ENCODE measurements at places on chromosomes 1 and 21.

- DNase-seq, result no peak
Measured at GRCh38 chr21:27648560-27648959, 681.7 kb upstream of the ADAMTS5 start.

DNA sequence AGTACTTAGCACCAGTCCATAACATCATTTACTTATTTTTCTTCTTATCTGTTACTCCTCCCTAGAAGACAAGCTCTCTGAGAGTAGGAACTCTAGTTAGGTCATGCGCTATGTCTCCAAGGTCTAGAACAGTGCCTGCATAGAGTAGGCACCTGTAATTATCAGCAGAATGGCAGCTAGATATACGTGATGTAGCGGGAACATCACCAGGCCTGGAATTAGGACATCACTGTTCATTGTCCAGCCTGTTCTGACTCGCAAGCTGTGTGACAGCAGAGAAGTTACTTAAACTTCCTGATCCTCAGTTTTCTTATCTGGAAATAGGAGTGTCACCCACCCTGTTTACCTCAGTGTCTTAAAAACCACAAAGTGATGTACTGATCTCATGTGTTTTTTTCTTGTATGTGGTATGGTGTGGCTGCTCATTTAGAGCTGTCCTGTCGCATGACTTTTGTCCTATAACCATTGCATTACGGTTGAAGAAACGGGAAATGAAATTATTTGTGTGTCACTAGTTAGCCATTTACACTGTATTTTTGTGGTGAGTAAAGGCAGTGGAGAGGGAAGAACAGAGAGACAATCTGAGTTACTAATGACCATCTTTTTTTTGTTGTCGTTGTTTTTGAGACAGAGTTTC, 37.1 kb upstream of the EXO1 start:
- peak; percentile 75 for DNase-seq

- no peak for DNase-seq
Measured at GRCh38 chr1:156080241-156080862, 1.9 kb downstream of the MEX3A start.

DNA sequence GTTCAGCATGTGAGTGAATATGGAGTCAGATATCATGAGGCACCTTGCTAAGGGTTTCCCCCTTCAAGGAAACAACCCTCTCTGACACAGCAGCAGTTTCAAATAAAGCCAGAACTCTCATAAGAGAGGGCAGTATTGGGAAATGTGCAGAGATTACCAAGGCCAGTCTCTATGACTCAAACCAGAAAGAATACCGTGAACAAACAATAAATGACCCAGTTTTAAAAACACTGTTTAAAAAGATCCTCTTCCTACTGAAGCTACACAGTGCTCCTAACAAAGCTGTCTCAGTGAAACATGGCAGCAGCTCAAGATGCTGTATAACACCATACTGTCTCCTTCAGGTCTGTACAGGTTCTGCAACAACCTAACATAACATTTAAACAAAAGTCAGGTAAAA, 102.6 kb downstream of the KIAA0319L start:
- peak; percentile 66 for DNase-seq

DNA sequence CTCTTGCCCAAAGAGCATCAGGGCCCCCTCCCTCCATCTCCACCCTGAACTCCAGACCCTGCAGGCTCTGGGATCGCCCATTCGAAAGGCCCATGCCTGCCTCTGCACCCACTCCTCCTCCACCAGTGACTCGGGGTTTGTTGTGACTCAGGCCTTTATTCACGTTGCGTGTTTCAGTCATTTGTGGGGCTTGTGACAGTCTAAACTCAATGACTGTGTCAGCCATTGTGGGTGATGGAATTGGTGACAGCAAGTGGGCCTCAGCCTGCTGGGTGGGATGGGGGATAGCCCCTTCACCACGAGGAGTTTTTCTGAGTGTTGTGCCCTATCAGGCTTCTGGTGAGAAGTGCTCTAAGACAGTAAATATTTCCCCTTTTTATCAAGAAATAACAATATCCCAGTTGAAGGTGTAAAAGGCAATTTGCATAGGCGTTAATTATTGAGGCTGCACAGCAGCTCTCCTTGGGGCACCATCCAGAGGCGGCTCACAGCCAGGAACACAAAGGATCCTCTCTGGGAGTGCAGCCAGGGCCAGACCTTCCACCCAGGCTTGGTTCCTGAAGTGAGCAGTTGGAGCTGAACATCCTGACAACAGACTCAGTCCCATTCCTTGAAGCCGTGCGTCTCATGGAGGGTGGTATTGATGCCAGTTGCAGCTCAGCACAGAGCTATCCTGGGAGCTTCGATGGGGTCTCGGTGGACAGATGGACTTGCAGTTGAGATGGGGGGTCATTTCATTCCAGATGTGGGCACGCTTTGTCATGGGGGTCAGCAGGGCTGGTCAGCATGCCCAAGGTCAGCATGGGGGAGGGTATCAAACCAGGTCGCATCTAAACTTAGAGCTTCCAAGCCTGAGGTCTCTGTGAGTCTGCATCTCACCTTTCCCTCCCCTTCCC, 135.6 kb upstream of the CACNA1E start:
- DNase-seq, result no peak

- DNase-seq, result peak; percentile 94
Measured at GRCh38 chr1:3312898-3313575, 141.4 kb upstream of the ARHGEF16 start.

DNA sequence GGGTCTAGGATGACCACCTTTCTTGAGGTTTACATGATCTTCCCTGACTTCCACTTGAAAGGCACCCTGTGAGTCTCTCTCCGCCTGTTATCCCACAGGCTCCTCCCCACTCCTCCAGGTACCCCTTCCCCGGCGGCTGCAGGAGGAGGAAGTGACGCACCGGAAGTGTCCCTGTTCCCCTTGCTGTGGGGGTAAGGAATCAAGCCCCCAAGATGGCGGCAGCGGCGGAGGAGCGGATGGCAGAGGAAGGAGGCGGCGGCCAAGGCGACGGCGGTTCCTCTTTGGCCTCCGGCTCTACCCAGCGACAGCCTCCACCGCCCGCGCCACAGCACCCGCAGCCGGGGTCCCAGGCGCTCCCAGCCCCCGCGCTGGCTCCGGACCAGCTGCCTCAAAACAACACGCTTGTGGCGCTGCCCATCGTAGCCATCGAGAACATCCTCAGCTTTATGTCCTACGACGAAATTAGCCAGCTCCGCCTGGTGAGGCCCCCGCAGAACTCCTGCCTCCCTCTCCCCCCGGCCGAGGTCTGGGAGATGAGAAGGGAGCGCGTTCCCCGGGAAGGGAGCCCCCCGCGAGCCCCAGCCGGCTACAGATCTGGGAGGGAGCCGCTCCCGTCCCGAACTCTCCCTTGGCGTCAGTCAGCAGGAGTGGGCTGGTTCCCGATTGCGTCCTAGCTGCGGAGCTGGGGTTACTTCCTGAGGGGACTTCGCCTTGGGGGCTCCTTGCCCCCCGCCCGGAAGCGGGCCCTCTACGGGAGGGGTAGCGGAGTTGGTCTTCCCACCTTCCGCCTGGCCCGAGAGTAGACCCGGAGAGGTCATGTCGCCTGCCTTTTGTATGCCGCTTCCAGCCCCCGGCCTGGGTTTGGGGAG, at the start of gene FBXO28:
FBXO28 (plus strand) TSS at position 194 of the 869 bp plus-strand sequence; CDS start at position 213, 19 bp downstream.
- peak; percentile 95 for DNase-seq

DNA sequence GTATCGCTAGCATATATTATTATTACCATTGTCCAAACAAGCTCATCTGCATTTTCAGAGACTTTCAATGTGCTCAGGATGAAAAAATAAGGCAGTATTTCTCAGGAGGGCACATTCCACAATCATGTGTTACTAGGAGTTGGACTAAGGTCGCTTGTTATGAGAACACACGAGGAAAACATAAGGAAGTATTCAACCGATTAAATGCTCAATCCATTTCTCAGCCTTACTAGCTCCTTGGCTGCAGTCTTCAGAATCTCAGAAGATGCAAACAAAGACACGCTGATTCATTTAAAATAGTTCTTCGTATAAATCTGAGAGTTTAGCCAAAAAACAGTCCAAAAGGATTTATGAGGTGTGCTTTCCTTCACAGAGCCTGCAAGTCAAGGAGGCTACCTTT, 82.0 kb upstream of the JAK1 start:
- no peak for DNase-seq

GRCh38 chr1:209130886-209131285, 452.6 kb upstream of the CAMK1G start:
- DNase-seq, result no peak

All from inflammatory macrophage (primary cell).